Posterior vena cava (tissue), 2 donors: ENCODE measurements at places on chromosomes 6 and 20.

GRCh38 chr6:71011871-71012371, 55.1 kb upstream of the B3GAT2 start:
- no peak for DNase-seq

- no peak for DNase-seq
Measured at GRCh38 chr6:109237077-109237985, 142.0 kb downstream of the CEP57L1 start.

DNA sequence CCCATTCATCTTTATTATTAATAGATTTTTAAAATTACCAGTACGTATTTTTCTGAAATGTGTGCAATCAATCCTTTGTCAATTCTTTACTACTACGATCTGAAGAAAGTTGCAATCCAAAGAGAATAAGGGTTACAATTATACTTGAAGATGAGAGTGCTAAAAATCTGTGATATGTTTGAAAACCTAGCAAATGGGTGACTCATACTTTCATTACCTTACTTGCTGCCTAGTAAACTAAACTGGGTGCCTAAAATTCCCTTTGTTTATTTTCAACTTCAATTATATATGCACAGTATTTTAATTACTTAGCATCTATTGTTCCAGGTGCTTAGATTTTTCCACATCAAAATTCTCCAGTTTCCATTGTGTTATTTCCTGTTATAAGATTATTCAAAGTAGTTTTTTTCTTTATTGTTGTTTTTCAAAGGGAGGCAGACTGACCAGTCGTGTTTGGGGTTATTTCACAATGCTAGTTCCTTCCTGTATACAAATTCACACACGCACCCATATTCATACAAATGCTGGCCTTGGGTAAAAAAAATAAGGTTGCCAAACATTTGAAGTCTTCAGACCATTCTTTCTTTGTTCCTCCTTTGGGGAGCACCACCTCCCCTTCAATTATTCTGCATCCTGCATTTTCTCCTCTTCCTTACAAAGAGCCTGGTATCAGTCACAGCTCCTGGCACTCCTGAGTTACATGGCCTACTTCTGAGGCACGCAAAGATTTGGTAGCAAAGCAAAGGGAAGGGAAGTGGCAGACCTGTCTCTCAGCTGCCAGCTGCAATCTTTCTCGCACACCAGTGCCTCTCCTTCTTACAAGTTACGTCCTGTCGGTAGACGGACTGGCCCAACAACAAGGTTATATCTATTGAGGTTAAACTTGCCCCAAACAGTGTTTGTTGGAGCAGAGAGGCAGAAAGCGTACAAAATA, 16.2 kb upstream of the FAM135A start:
- no peak for DNase-seq

GRCh38 chr6:23587582-23587981, 538.4 kb upstream of the NRSN1 start:
- no peak for DNase-seq

GRCh38 chr20:33621717-33622400, 40.3 kb upstream of the C20orf144 start:
- DNase-seq = no peak

- DNase-seq = no peak
Measured at GRCh38 chr6:109372130-109372529, 10.1 kb downstream of the CD164 start.

DNA sequence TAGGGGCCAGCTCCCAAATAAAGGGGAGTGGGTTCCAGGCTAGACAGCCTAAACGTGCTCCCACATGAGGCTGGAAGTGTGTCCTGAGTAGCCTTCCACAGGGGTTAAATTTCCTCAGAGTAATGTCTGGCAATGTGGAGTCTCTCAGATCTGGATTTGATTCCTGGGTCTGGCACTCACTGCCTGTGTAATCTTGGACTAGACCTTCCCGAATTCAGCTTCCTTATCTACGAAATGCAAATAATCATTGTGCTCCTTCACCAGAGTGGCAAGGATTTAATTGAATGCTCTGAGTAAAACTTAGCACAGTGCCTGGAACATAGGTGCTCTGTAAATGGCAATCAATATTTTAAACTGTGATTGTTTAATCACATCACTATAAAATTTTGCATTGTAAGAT, 114.4 kb downstream of the SLX4IP start:
- DNase-seq = no peak

DNA sequence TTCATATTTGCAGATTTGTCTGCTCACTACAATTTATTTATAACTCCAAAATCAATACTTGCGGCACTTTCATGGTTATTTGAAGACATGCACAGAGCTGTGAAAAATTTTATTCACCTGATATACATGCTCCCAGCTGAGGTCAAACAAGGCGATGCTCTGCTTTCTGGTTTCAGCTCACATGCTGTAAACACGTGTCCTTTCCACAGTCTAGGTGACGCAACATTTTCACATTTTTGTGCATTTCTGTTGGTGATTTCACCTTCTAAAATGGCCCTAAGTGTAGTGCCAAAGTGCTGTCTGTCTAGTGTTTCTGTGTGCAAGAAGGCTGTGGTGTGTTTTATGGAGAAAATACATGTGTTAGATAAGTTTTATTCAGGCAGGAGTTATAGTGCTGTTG, 650.5 kb downstream of the RNF144B start:
- DNase-seq = no peak

GRCh38 chr6:167472880-167473279, 148.0 kb downstream of the TTLL2 start:
- DNase-seq = no peak

GRCh38 chr20:34574861-34575260, 16.3 kb downstream of the MAP1LC3A start:
- DNase-seq = no peak

DNA sequence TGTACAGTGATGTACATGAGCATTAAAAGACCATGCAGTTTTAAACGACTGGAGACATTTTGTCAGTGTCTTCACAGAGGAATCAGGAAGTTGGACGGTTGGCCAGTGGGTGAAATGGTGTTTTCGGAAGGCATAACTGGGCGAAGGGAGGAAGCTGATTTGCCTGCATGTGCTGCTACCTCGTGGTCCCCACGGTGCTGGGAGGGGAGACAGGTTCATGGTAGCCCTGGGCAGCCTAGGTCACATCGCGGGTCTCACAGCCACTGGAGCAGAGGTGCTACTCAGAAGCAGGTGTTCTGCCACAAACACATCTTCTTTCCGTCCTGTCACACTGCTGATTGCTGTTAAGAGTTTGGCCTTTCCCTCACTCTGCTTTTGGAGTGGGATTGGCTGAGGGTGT, 35.2 kb downstream of the HIVEP1 start:
- no peak for DNase-seq

GRCh38 chr6:161684731-161685475, 411.0 kb upstream of the AGPAT4 start:
- DNase-seq = no peak

DNA sequence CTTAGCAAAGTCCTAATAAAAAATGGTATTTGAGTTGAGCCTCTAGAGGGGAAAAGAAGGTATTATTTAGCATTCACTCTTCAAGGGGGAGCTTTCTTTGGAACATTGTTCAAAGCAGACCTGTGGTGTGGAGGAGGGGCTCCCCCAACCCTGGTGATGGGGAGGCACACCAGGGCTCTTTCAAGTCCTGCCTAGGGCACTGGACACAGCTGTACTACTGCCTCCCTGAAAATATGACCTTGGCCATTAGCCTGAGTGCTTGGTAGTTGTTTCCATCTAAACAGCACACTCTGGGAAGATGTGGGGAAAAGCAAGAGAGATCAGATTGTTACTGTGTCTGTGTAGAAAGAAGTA, 215.1 kb upstream of the CNR1 start:
- no peak for DNase-seq

GRCh38 chr6:79777713-79778579, 146.8 kb downstream of the SH3BGRL2 start:
- DNase-seq = peak; percentile 96

- DNase-seq = no peak
Measured at GRCh38 chr6:133467982-133468380, 226.8 kb downstream of the EYA4 start.

- no peak for DNase-seq
Measured at GRCh38 chr6:110125361-110125760, 54.1 kb downstream of the WASF1 start.

DNA sequence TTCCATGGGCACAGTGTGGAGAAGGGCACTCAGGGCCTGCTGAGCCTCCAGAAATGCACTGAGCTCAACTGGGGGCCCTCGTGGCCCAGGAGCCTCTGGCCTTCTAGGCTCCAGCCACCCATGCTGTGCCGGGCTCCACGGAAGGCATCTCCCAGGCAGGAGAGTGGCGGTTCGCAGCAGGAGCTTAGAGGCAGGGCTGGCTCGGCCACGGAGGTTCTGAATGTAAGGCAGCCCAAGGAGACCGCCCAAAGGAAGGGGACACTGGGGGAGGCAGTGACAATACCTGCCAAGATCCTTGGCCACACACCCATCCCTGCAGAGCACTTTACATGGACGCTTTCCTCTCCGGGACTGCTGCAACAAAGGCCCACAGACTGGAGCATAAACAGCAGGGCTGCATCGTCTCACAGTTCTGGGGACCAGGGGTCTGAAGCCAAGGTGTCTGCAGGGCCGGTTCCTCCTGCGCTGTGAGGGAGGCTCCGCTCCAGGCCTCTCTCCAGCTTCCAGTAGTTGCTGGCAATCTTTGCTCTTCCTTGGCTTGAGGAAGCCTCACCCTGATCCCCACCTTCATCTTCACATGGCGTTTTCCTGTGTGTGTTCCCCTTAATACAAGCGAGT, 128.2 kb upstream of the CDH4 start:
- no peak for DNase-seq

GRCh38 chr20:58140787-58141425, 87.5 kb downstream of the ANKRD60 start:
- DNase-seq = no peak

GRCh38 chr6:22807261-22807660, 237.9 kb downstream of the HDGFL1 start:
- DNase-seq = no peak

DNA sequence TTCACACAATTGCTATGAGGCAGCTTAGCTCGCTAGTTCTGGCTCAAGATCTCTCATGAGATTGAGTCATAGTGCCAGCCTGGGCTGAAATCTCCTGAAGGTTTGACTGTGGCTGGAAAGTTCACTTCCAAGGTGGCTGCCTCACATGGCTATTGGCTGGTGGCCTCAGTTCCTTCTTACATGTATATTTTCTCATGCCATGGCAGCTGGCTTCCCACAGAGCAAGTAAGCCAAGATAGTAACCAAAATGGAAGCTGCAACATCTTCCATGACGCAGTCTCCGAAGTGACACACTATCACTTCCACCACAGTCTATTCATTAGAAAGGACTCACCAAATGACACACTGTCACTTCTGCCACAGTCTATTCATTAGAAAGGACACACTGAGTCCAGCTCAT, 160.4 kb upstream of the PRDM1 start:
- DNase-seq = no peak

DNA sequence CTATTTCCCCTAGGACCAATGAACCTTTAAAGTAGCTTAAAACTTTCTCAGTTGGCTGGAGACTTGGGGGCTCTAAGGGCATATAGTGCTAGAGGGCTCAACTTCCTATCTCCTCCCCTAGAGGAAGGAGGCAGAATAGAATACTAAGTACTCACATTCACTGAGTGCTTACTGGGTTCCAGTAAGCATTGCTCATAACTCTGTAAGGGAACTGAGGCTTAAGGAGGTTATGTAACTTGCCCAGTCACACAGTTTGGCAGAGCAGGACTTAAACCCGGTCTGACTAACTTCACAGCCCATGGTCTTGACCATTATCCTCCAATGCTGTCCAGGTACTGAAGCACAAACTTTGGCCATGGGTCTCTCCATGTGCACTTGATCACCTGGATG, 12.5 kb downstream of the SESN1 start:
- DNase-seq = no peak

- DNase-seq = no peak
Measured at GRCh38 chr6:71287926-71288227, 734 bp upstream of the OGFRL1 start.

GRCh38 chr6:143176090-143177021, 115.7 kb downstream of the AIG1 start:
- no peak for DNase-seq

DNA sequence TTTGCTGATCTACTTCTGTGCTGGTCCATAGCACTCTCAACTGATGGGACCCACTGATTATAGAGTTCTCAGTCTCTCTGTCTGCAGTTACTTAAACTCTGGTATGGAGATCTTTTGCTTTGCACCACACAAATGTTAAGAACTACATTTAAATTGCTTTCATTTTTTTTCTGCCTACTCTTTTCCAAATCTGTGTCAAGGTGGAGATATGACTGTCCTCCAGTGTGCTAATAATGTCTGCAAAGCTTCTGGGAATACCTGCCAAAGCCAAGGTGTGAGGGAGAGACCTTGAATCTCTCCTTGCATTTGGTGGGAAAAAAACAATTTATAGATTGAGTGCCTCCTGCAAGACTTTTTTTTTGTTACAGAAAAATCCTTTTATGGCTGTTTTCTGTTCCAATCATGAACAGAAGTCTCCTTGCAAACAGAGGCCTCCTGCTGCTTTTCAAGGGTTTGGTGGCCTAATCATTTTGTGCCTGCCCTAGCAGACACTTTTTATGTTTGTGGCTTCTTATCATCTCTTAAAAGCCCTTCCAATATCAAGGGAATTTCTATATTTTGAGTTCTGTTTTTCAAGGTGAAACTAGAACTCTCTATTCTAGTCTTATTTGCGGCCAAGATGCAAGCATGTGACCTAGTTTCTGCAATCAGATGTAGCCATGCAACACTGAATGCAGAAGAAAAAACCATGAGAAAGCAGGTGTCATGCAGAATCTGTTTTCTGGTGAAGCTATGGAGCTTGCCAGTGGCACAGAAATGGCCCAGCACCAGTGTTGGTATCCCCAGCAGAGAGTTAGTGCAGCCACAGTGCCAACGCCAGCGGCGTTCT, 23.2 kb upstream of the AKIRIN2 start:
- DNase-seq = no peak

- DNase-seq = no peak
Measured at GRCh38 chr6:15483060-15483459, 179.8 kb downstream of the DTNBP1 start.
